ENCODE measurements at places on chromosomes 13 and 19.

DNA sequence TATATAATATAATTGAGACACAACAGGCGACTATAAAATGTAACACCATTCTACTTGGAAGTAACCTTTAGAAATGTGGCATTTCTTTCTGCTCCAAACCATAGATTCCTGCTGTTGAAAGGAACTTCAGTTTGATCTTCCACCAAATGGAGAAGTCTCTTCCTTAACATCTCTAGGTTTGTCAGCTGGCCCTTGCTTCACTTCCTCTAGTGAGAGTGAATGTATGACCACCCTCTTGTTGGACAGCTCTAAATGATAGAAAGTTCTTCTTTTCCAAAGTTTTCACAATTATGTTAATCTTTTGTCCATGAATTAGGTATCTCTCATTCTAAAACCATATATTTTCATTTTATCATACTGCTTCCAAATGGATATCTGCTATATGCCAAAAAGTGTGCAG, 13.8 kb upstream of the COG6 start:
- DNase-seq = no peak

- DNase-seq = no peak
These were observed 1.2 kb upstream of the KPTN start for GRCh38 chr19:47485210-47485609.

DNA sequence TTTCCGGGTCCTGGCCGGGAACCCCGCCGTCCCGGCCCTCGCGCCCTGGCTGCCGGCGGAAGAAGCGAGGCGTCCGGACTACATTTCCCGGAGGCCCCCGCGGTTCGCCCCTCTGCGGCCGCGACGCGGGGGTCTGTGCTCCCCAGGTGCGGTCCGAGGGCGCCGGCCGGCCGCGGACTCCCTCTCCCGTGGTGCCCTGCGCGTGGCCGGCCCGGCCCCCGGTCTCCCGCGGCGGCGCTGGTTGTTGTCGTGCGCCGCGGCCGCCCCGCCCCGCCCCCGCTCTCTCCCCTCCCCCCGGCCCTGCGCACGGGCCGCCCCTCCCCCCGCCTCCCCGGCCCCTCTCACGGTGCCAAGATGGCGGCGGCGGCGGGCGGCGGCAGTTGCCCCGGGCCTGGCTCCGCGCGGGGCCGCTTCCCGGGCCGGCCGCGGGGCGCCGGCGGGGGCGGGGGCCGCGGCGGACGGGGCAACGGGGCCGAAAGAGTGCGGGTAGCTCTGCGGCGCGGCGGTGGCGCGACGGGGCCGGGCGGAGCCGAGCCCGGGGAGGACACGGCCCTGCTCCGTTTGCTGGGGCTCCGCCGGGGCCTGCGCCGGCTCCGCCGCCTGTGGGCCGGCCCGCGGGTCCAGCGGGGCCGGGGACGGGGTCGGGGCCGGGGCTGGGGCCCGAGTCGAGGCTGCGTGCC, at the start of gene KMT2B:
TSS of gene KMT2B (plus strand) at position 339 of the 680 bp plus-strand sequence. CDS start at position 355, 16 bp downstream.
- no peak for DNase-seq

GRCh38 chr13:52665325-52665724, 12.7 kb downstream of the SUGT1 start:
- DNase-seq = no peak

- no peak for DNase-seq
These were observed 5.3 kb downstream of the FGF21 start for GRCh38 chr19:48760504-48761205.

- DNase-seq = no peak
These were observed 37.6 kb downstream of the ZNRF4 start for GRCh38 chr19:5492635-5493409.

DNA sequence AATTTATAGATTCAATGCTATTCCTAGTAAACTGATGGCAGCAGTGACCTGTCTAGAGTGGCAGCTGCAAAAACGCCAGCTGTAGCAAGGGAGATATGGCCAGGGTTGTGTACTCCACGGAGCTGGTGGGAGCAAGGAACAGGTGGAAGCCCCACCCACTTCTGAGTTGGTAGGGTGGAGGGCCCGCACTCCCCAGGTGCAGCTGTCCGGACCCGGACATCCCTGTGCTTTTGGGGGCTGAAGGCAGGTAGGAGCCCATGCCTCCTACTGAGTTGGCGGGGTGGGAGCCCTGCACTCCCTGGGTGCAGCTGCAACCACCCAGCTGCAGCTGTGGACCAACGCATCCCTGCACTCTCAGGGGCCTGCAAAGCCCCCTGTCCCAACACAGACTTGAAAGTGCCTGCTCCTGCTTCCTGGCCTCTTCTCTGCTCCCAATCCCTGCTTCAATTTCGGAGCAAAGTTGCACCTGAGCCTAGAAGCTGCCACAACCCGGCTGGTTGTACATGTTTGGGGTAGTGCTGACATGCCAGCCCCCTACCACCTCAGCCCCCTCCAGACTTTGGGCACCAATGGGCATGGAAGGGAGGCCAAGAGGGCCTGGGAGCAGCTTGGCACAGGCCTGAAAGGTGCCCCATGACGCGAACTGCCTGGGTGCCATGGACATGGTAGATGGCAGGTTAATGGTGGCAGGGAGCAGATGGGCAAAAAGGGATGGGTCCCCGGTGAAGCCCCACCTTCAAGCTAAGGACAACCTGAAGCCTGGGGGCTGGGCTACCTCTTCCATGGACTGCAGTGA, 19.8 kb downstream of the UGGT2 start:
- no peak for DNase-seq

DNA sequence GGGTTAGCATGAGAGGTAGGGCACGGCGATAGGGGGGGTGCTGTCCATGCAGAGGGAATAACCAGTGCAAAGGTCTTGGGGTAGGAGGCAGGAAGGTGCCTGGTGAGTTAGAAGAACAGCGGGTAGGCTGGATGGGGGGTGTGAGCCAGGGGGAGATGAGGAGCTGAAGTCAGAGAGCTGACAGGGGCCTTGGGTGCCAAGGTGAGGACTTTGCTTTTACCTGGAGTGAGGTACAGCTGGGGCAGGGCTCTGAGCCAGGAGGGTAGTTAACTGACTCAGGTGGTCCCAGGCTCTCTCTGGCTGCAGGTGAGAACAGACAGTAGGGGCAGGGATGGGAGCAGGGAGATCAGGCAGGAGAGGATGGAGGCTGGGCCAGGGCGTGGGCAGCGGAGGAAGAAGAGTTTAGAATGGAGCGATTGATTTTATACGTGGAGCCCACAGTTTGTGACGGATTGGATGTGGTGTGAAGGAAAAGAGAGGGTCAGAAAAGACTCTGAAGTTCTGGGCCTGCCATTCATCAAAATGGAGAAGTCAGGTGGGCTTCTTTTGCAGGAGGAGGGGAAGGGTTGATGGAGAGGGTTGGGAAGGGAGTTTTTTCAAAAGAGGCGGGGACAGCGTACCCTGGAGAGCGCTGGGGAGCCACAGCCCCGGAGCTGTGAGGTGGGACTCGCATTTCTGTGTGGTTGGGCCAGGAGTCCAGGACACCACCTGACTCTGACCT, 1.2 kb upstream of the GRAMD1A start:
- DNase-seq = no peak

- peak; percentile 69 for DNase-seq
These were observed 9.1 kb upstream of the LILRB5 start for GRCh38 chr19:54266133-54266532.

DNA sequence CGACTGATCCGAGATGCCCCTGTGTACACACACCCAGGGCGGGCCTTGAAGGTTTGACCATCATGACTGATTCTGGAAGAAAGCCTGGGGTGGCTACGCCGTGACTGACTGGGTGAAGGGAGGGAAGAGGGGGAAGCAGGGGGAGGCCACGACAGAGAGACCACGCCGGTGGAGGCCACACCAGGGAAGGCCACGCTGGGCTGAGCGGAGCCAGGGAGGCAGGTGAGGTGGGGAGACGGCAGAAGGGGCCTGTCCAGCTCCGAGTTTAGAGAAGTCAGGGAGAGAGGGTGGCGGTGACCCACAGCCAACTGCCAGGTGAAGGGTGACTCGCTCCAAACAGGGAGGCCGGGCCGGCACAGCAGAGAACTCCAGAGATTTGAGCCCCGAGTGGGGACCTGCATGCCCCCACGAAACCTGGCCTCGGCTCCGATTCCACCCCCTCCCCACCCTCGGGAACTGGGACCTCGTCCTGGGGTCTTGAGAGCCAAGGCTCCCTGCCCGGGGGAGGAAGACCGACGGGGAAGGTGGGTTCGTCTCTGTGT, 102.6 kb downstream of the PTPRS start:
- no peak for DNase-seq

DNA sequence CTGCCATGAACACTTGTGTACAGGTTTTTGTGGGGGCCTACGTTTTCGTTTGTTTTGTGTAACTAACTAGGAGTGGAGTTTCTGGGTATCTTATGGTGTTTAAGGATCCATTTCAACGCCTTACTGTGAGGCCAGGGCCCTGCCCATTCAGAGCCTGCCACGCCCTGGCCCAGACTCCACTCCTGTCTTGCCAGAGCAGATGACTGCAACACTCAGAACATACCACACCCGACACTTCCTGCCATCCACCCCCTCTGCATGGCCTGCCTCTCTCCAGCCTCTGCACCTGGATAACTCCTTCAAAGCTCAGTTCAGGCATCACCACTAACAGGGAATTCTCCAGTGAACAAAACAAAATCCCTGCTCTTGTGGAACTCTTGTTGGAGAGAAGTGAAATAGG, 43.2 kb downstream of the RGCC start:
- no peak for DNase-seq

GRCh38 chr13:111484959-111485358, 164.5 kb downstream of the TEX29 start:
- DNase-seq = no peak

DNA sequence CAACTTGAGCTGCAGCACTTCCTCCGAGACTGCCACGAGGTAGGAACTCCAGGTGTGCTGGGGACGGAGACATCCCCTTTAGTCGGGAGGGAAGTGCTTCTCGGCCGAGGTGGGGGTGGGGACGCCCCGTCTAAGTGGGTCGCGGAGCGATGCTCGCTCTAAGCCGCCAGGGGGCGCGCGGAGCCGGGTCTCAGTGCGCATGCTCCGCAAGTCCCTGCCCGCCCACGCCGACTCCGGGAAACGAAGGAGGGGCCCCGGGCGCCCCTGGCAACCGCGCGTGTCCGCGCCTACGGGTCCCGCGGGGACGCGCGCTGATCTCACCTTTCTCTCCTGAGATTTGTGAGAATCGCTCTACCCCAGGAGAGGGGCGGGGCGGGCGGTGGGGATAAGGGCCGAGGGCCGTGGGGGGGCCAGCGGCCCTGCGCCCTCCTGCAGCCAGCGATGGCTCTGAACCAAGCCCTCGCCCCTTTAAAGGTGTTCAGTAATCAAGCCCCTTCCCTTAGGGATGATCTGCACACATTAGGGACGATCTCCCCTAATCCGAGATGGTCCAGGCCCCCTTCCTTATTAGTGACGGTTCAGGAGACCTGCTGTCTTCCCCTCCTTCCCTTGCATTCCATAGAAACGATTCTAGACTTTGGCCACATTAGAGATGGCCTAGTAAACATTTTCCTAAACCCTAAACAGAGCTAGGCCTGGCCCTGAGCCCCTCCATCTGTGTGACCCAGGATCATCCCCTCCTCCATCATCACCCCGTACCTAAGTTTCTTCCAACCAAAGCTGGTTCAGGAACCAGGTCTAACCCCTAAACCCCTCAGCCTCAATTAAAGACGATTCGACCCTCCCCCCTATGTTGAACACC, 47.3 kb upstream of the SHKBP1 start:
- DNase-seq = peak; percentile 80

DNA sequence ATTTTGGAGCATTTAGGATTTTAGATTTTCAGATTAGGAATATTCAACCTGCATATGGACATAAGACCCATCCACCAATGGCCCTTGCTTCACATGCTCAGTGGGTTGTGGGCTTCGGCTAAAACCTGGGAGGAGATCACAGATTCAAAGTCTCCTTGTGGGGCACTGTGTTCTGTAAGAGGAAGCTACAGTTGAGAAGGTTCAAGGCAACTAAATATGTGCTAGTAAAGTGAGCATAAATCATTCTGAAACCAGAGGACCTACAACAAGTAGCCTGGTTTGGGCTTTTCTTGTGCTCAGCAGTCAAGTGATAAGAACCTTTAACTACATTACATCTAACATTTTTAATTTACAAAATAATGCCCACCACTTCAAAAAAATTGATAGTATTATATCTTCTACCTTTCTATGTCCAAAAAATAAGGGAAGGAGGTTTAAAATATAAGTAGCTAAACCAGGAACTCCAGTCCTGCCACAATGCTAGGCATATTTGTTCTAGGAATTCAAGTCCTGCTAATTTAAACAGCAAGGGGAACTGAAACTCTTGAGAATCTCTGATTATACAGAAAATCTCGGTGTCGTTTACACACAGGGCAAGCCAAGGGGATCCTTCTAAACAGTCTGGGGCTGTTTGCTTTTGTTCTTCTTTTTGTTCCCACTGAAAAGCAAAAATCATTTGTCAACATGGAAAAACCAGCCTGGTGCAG, 36.6 kb downstream of the FOXO1 start:
- DNase-seq = no peak

- DNase-seq = no peak
These were observed 340.9 kb upstream of the SGCG start for GRCh38 chr13:22839603-22840530.

- DNase-seq = no peak
These were observed 506.2 kb downstream of the GPC5 start for GRCh38 chr13:91904597-91904996.

DNA sequence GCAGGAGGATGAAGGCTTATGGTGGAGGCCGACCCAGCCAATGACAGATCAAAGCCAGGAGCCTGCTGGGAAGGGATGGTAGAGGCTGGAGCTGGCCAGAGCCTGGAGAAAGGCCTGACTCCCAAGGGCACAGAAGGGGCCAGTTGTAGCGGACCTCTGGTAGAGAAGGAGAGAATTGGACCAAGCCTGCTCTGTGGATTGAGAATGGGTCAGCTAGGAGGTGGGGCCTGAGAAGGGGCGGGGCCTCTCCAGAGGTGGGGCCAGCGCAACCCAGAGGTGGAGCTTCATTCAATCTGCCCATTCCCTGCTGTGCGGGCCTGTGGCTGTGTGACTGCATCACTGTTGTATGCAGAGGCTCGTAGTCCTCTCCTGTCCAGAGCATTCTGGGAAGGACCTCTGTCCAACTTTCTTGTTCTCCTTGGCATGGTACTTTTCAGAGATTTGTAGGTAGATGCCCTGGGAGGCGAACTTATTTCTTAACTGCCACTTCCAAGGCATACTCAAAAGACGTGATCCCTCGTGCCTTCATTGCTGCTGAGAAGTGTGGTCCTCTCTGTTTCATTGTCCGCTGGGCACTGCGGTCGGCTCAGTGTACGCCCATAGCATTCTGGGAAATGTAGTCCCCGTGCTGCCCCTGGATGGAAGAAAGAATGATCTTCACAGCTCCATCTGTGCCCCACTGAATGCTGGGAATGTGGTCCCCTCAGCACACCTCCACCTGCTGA, 6.7 kb downstream of the GRIN2D start:
- DNase-seq = no peak

GRCh38 chr19:31377736-31378135, 28.5 kb upstream of the TSHZ3 start:
- DNase-seq = no peak

GRCh38 chr19:18772620-18773587, 18.2 kb downstream of the COMP start:
- no peak for DNase-seq

- DNase-seq = no peak
These were observed 14.5 kb upstream of the TSPAN16 start for GRCh38 chr19:11281356-11282049.

DNA sequence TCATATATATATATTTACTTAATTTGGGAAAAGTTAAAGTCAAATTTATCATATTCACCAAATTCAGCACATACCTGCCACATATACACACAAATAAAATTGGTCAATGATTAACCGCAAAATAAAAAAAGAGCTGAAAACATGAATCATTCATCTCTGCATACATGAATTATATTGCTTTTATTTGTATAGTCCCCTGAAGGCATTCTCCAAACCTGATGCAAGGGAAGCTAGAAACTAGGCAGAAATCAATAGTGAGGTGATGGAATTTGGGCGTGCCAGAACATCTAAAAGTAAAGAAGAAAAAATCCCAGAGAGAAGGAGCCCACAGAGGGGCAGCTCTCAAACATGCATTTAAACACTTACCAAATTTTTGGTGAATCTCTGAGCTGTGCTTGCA, 60.1 kb downstream of the UFM1 start:
- no peak for DNase-seq

Data from activated CD8-positive, alpha-beta memory T cell treated with anti-CD3 and anti-CD28 coated beads for 48 hours (primary cell).